ENCODE measurements at places on chromosomes 3 and 15.

GRCh38 chr3:113753376-113753985 is 6.6 kb downstream of the ATP6V1A start:
- DNase-seq, result no peak

- no peak for DNase-seq
Observed at GRCh38 chr3:15781637-15782402, 16.0 kb downstream of the ANKRD28 start.

GRCh38 chr3:14791343-14791945 is 27.3 kb upstream of the FGD5 start:
- peak; percentile 61 for DNase-seq

- DNase-seq, result no peak
Observed at GRCh38 chr3:154943981-154944380, 136.1 kb upstream of the MME start.

DNA sequence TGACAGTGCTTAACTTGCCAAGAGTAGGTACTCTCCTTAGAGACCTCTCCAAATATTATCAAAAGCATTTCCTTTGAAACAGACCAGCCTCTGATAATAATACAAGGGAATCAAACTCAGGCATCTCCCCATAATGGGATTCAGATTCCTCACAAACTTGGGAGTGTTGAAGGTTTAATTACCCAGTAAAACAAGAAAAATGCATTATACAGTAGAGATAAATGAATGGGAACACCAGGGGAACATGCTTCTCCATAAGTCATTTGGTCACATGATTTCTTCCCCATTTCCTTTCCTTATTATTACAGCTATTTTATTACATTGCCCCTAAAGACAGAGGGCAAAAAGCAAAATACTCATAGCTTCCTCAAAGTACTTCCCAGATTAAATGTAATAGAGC is 325.0 kb upstream of the CDIN1 start:
- DNase-seq, result no peak

- DNase-seq, result no peak
Observed at GRCh38 chr3:13883681-13884080, 3.8 kb upstream of the WNT7A start.

DNA sequence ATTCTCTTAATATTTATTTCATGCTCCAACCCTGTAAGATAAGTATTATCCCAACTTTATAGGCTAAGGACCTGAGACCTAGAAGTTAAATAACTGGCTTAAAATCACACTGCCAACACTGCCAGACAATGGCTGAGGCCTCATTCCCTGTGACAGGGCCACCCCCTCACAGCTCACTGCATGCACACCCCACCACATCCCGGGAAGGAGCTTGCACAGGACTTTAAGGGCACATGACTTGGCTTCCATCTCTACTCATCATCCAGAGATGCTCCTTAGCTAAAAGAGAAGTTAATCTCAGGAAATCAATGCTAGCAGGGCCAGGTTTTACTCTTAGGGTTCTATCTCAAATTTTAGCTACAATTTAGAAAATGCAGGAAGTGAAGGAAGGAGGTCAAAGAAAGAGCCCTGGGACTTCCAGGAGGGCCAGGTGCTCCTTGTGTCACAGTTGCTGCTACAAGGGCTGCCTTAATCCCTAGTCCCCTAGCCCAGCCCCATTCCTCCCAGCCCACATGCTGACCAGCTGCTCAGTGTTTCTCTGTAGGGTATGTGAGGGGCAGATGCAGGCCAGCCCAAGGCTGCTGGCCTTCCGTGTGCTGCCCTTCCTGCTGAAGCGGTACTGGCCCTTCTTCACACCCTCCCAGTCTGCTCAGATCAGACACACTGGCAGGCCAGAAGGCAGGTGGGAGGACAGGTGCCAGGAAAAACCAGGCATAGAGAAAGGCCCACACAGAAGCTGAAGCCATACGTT is 53.5 kb downstream of the WWTR1 start:
- no peak for DNase-seq

DNA sequence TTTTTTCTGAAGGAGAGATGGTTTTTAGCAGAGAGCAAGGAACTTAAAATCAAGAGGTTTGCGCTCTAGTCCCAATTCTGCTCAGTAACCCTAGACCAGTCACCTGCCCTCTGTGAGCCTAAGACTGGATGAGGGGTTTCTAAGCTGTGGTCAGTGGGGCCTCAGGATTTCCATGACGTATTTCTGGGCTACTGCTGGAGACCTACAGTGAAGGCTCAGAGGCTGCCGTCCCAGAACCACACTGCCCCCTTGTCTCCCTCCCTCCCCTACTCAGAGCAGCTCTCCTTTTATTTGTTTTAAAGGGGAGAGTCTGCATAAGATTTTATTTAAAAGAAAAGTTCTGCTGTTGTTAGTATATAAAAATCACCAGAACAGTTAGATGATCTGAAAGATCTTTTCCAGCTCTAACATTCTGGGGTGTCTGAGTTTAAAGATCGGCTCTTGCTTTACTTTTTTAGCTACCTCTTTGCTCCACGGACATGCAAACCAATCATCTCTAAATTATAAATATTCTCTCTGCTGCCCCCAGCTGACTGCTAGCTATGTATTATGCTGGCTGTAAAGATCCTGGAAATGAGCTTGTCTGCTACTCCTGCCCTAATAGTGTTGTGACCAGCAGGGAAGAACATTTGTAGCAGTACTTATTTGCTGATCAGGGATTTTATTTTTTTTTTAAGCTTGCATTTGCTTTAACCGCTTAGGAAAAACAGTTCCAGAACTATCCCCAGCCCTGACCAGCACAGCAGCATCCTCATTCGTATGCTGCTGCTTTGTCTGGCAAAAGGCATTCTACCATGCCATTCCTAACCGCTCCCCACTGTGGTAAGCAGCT is 28.6 kb upstream of the NDUFB4 start:
- no peak for DNase-seq

DNA sequence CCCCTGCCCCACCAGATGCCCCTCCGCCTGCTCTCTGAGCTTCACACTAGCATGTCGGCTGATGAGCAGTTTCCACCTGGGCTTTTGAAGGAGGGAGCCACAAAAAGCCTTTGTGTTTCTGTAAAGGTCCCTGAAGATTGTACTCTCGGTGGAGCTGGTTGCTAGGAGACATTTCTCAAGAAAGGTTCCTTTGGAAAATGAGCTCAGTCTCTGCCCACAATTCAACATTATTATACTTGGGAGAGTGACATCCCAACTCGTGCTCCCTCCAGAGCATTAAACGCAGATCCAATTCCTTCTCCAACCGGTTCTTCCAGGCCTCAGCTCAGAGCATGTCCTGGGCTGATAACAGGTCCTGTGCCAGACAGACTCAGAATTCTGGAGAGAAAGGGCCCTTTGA is 26.8 kb upstream of the FAM107A start:
- DNase-seq, result no peak

DNA sequence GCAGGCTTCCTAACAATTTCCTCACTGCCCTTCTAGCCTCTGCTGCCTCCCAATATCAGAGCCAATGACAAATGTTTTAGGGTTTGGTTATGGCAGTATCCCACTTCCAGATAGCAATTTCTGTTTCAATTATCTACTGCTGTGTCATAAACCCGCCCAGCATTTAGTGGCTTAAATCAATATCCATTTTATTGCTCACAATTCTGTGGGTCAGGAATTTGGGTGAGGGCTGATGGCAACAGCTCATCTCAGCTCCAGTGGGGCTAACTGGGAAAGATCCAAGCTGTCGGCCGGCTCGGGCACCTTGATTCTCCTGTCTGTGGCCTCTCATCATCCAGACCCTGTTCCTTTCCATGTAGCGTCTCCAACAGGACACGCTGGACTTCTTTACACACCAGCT is 85.3 kb upstream of the GOLGA8J start:
- no peak for DNase-seq

- no peak for DNase-seq
Observed at GRCh38 chr15:39997031-39997430, 42.0 kb downstream of the SRP14 start.

GRCh38 chr3:95901948-95902347 is 912.4 kb upstream of the EPHA6 start:
- no peak for DNase-seq

- DNase-seq, result no peak
Observed at GRCh38 chr15:26806151-26806550, 33.3 kb upstream of the GABRB3 start.

GRCh38 chr3:141275032-141275422 is 43.4 kb downstream of the PXYLP1 start:
- peak; percentile 54 for DNase-seq

DNA sequence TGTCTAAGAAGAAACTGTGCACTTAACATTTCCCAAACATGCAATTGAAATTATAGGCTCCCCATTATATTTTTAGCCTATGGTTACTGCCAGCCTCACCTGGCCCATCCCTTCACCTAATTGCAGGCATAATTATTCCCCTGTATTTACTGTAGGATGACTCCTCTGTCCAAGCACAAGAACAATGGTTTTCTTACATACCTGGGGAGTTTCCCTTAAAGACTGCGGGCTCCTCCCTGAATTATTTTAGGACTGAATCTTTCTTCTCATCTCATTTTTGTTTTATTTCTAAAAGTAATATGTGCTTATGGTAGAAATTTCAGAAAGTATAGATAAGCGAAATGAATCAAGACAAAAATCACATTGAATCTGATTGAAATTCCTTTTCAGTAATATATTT is 11.4 kb downstream of the TM4SF1 start:
- DNase-seq, result no peak
